ENCODE measurements at places on chromosomes 5 and 9.

GRCh38 chr9:7869340-7869739, 69.8 kb upstream of the DMAC1 start:
- DNase-seq = no peak

DNA sequence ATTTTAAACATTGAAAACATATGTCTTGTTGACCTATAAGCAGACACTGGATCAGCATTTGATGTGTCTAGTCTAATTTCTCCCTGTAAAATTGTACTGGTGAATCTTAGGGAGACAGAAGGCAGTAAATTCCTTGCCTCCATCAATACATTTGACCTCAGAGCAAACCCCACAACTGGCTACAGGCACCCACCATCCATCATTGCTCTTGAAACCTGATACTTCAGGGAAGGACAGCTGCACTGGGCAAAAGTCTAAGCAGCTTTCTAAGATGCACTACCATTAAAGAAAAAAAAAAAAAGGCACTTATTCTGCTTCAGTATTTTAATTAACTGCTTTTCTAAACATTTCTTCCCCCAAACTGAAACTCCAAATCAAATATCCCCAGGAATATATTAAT, 1051.3 kb upstream of the DMAC1 start:
- DNase-seq = no peak

GRCh38 chr5:158821331-158821730, 278.4 kb downstream of the EBF1 start:
- DNase-seq = no peak

GRCh38 chr5:107247427-107247826, 423.3 kb downstream of the EFNA5 start:
- no peak for DNase-seq

GRCh38 chr5:157541447-157542118, 34.0 kb downstream of the ADAM19 start:
- DNase-seq = peak; percentile 54

GRCh38 chr9:112382066-112382465, 2.2 kb downstream of the HSDL2 start:
- DNase-seq = no peak

DNA sequence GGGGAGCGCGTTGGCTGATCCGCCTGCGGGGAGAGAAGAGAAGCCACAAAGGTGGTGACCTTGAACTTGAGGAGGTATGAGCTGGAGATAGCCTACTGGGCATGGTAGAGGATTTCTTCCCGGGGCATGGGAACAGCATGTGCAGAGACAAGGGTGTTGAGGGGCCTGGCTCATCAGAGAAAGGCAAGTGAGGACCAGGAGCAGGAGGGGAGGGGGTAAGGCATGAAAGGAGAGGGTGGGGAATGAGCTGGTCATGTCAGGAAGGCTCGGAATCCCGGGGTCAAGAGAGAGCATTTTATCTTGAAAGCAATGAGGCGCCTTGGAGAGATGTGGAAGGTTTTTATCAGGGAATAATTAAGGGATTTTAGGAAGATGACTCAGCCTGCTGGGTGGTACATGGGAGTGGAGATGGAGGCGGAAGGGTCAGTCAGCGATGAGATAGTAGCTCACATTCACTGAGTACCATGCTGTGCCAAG, 121.1 kb downstream of the LHX2 start:
- no peak for DNase-seq

DNA sequence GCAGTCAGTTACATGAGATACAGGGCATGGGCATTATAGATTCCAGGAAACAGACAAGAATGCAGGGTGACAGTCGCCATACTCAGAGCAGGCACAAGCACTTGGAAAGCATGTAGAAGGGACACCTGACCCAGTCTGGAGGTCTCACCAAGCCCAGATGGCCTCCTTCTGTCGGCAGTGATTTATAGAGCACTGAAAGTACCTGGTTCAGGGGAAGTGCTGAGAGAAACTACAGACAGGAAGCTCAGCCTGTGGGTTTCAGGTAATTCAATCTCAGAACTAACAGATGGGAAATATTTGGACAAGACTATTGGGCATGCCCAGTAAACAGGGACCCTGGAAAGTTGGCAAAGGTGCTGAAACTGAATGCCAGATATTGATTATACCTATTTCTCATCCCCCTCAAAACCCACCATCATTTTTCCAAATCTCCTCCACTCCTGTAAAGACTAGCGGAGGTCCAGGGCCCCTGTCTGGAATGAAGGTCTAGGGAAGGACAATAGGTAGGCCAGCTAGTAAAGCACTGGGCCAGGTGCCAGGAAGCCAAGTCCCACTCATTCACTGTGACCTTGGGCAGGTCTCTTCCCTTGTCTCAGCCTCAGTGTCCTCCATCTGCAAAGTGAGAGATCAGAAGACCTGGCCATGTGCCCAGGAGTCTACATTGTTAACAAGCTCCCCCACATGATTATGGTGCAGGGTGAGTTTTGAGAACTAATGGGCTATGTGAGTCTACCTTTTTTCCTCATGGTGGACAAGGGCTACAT, 26.9 kb downstream of the KLHL3 start:
- DNase-seq = no peak

GRCh38 chr9:117355542-117355941, 59.3 kb downstream of the ASTN2 start:
- no peak for DNase-seq

DNA sequence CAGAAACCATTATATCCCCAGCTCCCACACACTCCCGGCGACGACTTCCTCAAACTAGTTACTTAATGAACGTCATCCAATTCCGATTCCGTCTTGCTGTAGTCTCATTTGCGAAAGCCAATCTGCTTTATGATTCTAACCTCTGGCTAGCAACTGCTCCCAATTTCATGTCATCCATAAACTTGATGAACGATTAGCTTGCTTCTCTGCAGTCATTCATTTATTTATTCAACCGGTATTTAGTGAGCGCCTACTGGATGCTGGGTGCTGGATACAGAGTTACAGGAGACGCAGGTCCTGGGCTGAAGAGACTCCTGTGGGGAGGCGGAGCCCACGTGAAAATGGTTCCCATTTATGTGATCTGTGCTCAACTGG, 46.2 kb downstream of the TSPAN17 start:
- DNase-seq = no peak

- DNase-seq = no peak
These were observed 10.4 kb downstream of the PPP2R2B start for GRCh38 chr5:146867996-146868708.

GRCh38 chr5:64742821-64743220, 25.7 kb downstream of the SREK1IP1 start:
- no peak for DNase-seq

DNA sequence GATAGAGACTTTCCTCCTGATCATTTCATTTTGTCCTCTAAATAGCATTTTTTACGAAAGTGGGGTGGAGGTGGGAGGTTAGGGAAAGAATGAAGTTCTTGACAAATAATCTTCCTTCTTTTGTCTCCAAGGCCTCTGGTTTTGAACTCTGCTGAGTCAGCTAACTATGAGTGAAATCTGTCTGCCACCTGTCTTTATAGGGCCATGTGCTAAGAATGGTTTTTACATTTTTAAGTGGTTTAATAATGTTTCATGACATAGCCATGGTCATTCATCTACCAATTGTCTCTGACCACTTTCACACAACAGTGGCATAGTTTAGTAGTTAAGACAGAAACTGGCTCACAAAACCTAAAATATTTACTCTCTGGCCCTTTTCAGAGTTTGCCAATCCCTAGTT, 7.6 kb downstream of the MAN2A1 start:
- DNase-seq = no peak

GRCh38 chr5:10699987-10700386, 61.0 kb downstream of the DAP start:
- no peak for DNase-seq

DNA sequence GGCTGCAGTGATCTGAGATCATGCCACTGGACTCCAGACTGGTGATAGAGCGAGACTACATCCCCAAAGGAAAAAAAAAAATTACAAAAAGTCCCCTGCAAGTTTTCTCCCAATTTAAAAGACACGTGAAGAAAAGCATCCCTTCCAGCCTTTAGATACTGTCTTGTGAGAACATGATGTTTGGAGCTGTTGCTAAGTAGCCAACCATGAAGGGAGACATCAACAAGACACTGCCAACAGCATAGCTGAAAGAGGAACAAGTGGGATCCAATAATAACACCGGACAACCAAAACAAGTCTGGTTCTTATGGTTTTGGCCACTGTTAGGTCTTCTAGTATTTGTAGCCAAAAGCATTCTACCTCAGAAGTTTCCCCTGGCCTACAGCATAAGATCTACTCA, 118.9 kb upstream of the CCDC180 start:
- no peak for DNase-seq

GRCh38 chr5:96994493-96994892, 58.6 kb downstream of the LNPEP start:
- no peak for DNase-seq

- no peak for DNase-seq
These were observed 27.3 kb upstream of the TRIM14 start for GRCh38 chr9:98146101-98146991.

- no peak for DNase-seq
These were observed 1.6 kb downstream of the KDM4C start for GRCh38 chr9:6759185-6759977.

DNA sequence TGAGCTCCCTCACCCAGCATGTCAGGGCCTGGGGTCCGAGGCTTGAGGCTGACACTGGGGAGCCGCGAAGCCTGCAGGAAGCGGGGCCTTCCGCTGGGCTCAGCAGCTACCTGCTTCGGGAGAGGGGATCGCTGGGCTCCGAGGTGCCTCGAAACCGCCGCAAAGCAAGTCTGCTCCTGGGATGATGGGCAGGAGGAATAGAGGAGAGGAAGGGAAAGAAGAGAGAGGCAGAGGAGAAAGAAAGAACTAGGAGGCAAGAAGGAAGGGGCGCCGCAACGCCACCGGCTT, 1.5 kb upstream of the PRDM12 start:
- DNase-seq = no peak

DNA sequence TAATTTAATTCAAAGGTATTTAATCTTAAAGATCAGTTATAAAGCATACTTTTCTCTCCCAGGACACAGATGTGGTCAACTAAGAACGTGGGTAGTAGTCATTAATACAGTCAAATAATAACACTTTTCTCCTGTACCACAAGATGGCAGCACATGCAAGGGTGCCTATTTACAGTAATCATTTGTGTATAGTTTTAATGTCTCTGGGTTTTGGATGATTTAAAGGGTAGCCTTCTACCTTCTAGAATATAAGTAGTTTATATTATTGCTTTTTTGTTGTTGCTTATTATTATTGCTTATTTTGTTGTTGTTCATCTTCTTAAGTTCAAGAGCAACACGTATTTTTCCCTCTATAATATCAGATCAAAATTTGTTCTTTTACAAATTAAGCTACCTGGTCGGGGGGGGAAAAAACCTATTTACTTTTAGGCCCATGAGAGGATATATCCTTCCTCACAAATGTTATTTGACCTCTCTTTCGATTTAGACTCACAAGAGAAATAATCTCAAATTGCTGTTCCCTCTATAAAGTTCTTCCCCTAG, 59.6 kb upstream of the SLC27A6 start:
- peak; percentile 25 for DNase-seq

DNA sequence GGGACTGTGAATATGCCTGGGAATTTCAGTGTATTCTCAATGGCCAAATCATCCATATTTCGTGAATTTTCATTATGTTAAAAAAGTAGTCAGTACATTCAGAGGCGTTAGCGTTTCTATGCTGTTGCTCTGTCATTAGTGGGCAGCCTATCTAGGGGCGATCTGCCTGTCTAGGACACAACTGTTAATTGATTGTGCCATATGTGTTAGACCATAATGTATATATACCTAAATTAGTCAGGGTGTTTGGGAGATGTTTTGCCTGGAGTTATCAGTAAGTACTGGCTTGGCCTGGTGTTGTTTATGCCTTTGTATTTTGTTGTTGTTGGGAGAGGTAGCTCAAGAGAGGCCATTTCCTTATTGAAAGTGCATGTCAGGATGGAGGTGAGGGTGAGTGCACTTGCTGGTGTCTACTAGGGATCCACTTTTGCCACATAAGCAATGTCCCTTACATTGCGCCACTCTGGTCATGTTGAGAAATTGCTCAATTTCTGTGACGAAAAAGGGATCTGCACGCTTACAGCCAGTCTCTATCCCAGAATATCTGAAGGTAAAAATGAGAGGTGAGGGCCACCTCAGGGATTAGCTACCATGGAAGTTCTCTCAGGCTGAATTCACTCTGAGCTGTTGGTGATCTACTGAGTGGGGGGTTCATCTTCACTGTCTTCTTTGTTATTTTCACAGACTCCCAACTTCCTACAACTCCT, 123.3 kb downstream of the ST8SIA4 start:
- no peak for DNase-seq

DNA sequence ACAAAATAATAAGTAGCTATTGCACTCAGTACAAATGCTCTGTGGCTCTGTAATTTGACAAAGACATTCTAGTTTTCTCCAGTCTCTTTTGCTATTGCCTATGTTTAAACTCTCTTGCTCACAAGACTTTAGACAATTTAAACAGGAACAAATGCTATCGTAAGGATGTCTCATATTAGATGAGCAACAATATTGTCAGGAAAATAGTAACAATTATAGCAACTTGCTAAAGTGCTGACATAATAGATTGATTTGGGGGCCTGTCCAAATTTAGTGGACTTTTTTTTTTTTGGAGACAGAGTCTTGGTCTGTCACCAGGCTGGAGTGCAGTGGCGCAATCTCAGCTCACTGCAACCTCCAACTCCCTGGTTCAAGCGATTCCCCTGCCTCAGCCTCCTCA, 11.8 kb downstream of the KIF2A start:
- DNase-seq = no peak

- DNase-seq = no peak
These were observed 39.7 kb downstream of the FABP6 start for GRCh38 chr5:160269017-160269416.

DNA sequence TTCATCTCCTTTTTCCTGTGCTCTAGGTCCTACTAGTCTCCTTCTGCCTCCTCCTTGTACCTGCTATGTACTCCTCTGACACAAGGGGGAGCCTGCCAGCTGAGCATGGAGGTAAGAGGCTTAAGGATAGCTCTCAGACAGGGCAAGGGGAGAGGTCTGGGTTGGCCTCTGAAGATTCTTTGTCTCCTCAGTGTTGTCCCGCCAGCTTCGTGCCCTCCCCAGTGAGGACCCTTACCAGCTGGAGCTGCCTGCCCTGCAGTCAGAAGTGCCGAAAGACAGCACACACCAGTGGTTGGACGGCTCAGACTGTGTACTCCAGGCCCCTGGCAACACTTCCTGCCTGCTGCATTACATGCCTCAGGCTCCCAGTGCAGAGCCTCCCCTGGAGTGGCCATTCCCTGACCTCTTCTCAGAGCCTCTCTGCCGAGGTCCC, 3.8 kb downstream of the CREB3 start:
- DNase-seq = peak; percentile 64

DNA sequence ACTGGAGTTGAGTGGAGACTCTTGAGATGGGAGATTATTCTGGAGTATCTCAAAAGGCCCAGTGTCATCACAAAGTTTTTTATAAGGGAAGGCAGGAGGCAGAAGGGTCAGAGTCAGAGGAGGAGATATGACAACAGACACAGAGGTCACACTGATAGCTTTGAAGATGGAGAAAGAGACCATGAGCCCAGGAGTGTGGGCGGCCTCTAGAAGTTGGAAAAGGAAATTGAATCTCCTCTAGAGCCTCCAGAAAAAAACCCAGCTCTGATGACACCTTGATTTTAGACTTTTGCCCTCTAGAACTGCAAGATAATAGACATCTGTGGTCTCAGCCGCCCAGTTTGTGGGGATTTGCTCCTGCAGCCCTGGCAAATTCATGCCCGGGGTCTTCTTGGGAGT, 64.8 kb upstream of the SPTLC1 start:
- DNase-seq = no peak

Measured in central memory CD4-positive, alpha-beta T cell (primary cell).